ENCODE measurements at places on chromosomes 12 and 14. TPM values are rescaled to one million over a fixed set of nuclear protein-coding genes. Genes with fewer than 3 reads are reported as not detected.

The KRT6A gene
- not detected for total RNA-seq

The MRPS35 gene
- total RNA-seq: 79.4 TPM

The CLMN gene
- total RNA-seq: 0.52 TPM

The RNF212B gene
- total RNA-seq: not detected

The RHOJ gene
- total RNA-seq: not detected

The PLD4 gene
- total RNA-seq: 0.10 TPM

The MYF6 gene
- total RNA-seq: 119 TPM

The PIGH gene
- total RNA-seq: 8.9 TPM

The MEG3 gene
- total RNA-seq: 289 TPM

The FSCB gene
- total RNA-seq: not detected

The RNU7-1 gene
- not detected for total RNA-seq

The MORN3 gene
- total RNA-seq: not detected

The TMCC3 gene
- 6.0 TPM for total RNA-seq

The HIGD1C gene
- not detected for total RNA-seq

The SMCO2 gene
- not detected for total RNA-seq

The AEBP2 gene
- total RNA-seq: 18.8 TPM

The RNF41 gene
- total RNA-seq: 90.4 TPM

The TSFM gene
- 51.9 TPM for total RNA-seq

The VIPAS39 gene
- 20.0 TPM for total RNA-seq

The CLEC1A gene
- not detected for total RNA-seq

The ADSS1 gene
- total RNA-seq: 11.2 TPM

The NFE2 gene
- total RNA-seq: 1.4 TPM

The OR4E2 gene
- not detected for total RNA-seq

The PMCH gene
- not detected for total RNA-seq

The SPX gene
- total RNA-seq: 4.9 TPM

The FRS2 gene
- total RNA-seq: 66.8 TPM

The WNT1 gene
- total RNA-seq: not detected

The DLK1 gene
- not detected for total RNA-seq
